ENCODE measurements at places on chromosomes 1 and 21.

GRCh38 chr1:201460814-201461644 is 8.0 kb downstream of the PHLDA3 start:
- DNase-seq, result peak; percentile 87

- DNase-seq, result peak; percentile 87
These were observed at the start of gene LPAR3 for GRCh38 chr1:84892705-84893618. Gene LPAR3 (minus strand): TSS chr1:84893206. CDS start chr1:84866120, 27,086 bp downstream.

- no peak for DNase-seq
These were observed 467.3 kb downstream of the CAMTA1 start for GRCh38 chr1:7252411-7253117.

DNA sequence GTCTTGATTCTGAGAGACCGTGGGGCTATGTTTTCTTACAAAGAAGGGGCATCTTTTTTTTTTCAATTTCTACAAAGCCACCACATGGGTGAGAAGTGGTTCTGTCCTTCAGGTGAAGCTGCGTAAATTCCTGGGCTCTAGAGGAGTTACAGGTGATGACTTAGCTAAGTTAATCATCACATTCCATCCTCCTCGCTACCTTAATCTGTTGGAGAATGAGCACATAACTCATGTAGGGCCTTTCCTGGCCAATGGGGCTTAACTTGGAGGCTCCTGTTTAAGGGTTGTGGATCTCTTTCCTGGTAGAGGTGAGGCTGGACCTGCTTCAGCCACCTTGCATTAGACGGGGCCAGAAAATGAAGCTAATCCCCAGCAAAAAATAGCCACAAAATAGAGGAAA is 19.9 kb downstream of the REG4 start:
- DNase-seq, result no peak

GRCh38 chr21:26883768-26884167 is 38.6 kb upstream of the ADAMTS1 start:
- peak; percentile 39 for DNase-seq

DNA sequence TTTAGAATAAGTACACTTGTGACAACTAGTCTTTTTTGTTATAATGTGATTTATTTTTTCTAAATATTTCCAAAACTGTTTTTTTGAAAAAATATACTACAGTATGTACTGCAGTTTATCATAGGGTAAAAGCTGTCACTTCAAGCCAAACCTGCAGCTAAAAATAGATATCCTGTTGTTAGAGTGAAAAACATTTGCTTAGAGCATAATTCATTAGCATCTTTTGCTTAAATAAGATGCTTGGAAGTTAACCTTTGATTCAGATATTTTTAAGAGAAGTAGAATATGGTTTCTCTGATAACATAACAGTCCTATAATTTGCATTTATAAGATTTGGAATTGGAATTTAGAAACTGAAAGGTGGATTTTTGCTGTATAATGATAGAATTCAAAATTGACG is 21.5 kb downstream of the PRKACB start:
- DNase-seq, result peak; percentile 11

DNA sequence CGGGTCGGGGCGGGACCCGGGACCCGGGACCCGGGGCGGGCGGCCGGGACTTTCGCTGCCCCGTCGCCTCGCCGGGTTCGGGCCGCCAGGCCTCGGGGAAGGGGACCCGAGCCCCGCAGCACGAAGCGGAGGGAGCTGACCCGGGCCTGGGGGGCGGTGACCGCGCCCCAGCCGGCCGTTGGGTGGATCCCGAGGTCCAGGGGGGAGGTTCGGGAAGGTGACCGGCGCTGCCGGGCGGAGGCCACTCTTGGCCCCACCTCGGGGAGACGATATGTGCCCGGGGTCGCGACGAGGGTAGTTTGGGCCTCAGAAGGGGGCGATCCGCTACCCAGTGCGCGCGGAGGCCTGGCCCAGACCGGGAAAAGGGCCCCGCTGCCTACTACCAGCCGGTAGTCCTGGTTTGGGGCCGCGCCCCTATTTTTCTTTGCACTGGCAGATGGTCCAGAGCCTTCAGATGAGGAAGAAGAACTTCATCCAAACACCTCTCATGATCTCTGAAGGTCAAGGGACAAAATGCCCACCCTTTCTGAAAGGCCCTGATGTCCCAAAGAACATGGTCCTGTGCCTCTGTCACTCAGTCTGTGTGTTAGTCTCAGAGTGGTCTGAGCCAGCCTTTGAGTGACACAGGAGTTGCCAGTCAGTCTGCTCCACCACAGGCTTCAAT is 766 bp downstream of the AGO4 start:
- DNase-seq, result peak; percentile 50

DNA sequence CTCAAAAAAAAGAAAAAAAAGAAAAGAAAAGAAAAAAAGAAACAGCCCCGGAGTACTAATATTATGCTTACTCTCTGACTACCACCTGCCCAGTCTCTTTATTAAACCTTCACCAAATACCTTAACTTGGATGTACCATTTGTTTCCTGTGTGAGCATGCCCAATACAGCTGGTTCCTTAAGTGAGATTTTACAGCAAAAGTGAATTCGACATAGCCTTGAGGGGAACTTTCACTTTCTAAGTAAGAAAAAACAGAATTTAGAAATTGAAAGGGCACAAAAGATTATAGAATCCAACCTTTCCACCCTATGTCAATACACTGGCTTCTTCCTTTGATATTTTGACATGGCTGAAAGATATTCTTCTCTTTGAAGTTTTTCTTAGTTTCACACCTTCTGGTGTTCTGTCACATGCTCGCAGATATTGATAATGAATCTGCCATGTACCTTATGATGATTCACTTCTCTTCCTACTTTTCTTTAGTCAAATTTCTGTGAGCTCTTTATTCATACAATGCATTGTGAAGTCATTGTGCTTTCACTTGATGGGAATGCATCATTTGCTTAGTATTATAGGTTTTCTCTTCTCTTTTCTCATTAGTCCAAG is 5.2 kb upstream of the GIPC2 start:
- no peak for DNase-seq

GRCh38 chr1:16092097-16092922 is 18.9 kb upstream of the FAM131C start:
- DNase-seq, result no peak

GRCh38 chr1:21639594-21640041 is 29.5 kb downstream of the RAP1GAP start:
- DNase-seq, result no peak

DNA sequence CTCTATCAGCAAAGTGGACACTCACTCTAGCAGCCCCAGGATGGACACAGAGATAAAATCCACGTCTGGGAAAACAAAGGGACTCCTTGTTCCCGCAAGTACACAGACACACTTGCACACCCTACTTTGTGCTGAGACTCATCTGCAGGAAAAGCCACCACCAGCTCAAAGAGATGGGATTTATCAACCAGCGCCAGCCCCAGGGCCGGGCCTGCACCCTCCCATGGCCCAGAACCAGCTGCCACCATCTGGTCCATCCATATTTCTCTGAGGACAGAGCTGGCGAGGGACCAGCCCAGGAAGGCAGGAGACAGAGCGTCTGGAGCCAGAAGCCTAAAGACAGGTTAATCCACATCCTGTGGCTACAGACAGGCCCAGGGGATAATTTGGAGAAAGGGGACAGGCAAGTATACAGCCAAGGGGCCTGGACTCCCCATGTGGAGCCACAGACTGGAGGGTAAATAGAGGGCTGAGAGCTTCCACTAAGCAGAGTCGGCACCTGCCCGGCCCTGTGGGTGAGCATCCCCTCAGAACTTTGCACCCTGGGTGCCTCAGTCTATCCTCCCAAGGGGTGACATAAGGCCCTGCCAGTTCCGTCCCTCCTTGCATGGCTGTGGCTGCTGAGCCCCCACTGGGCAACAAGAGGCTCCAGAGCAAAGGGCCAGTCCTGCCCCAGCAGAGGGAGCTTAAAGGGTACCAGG is 233.9 kb downstream of the PTPRU start:
- DNase-seq, result no peak

DNA sequence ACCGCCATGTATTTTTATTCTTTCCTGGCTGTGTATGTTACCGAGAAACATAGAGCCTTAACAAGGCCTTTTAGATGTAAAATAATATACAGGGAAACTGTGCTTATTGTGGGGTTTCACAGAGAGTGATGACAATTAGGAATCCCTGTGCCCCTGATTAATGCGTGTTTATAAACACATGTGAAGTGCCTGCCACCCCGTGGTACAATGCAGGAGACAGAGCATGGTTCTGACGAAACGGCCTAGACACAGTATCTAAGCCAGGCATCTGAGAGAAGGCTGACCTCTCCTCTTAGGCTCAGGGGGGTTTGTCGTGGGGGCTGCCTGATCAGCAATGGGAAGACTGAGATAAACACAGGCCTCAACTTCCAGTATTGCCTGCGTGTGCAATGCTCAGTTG is 200.0 kb downstream of the AJAP1 start:
- DNase-seq, result no peak

- DNase-seq, result no peak
These were observed 3.2 kb downstream of the SH2D5 start for GRCh38 chr1:20729155-20729931.

DNA sequence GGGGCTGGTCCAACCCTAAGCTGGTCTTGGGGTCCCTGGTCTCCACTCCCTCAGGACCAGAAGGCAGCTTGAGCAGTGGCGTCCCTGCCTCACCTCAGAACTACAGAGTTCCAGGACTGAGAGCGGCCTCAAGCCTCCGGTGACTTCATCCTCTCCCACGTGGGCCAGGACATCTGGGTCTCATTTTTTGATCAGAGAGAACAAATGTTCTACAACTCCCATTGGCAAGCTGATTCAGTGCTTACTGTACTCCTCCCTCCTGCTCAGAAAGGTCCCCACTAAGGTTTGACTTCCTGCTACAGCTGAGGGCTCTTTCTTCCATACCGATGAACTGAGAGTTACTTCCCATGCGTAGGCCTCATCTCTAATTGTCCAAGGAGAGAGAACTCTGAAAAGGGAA is 78.5 kb downstream of the PLXNA2 start:
- no peak for DNase-seq

- DNase-seq, result no peak
These were observed 11.6 kb downstream of the SYF2 start for GRCh38 chr1:25220666-25221065.

- DNase-seq, result no peak
These were observed 48.1 kb downstream of the KIF21B start for GRCh38 chr1:200975458-200975857.

- DNase-seq, result no peak
These were observed 303.6 kb downstream of the PRDM2 start for GRCh38 chr1:14003552-14003951.

DNA sequence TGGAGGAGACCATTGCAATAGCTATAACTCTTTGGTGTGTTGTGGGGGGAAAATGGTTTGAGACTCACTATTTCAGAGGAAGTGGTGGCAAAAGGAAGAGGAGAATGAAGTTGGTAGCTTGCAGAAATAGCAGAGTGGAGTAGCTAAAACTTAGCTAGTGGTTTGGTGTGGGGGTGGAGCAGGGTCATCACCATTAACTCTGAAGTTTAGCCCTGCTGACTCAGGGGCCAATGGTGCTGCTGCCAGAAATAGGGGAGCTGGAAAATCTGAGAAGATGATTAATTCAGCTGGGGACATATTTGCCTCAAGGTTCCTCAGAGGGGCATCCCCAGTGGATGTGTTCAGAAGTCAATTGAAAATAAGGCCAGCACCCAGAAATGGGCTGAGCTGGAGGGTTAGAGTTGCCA is 65.4 kb downstream of the RUNX1 start:
- DNase-seq, result no peak

- no peak for DNase-seq
These were observed 27.1 kb upstream of the C1orf105 start for GRCh38 chr1:172393354-172393753.

GRCh38 chr1:84162295-84162694 is 18.2 kb downstream of the PRKACB start:
- no peak for DNase-seq

GRCh38 chr1:220810963-220811362 is 24.2 kb downstream of the MTARC1 start:
- DNase-seq, result peak; percentile 30

DNA sequence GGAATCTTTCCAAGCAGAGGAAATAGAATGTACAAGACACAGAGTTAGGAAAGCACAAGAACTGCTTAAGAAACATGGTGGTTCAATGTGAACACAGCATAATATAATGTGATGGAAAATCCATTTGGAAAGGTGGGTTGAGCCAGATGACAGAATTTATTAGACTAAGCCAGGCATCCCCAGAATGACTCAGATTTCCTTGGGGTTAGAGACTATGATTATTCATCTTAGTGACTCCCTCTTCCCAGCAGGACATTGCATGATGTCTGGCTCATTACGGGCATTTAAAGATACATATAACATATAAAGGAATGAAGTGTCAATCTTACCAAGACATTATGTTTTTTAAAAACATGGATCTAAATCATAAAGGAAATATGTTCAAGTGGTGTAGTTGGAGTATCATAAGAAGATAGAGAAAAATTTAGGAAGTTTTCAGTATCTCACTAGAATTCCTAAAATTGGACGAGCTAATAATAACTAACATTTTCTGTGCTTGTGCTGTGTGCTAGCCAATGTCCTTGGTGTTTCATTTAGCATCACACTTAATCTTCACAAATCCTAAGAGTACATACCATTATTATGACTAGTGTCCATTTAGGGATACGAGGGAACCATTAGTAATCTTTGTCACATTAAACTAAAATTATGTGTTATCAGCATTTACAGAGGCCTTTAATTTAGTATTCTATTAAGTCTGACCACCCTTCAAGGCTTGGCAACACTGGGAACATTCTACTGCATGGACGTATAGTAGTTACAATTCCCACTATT is 41.0 kb upstream of the ST6GALNAC5 start:
- no peak for DNase-seq

- no peak for DNase-seq
These were observed 45.1 kb upstream of the PALMD start for GRCh38 chr1:99600782-99601181.

DNA sequence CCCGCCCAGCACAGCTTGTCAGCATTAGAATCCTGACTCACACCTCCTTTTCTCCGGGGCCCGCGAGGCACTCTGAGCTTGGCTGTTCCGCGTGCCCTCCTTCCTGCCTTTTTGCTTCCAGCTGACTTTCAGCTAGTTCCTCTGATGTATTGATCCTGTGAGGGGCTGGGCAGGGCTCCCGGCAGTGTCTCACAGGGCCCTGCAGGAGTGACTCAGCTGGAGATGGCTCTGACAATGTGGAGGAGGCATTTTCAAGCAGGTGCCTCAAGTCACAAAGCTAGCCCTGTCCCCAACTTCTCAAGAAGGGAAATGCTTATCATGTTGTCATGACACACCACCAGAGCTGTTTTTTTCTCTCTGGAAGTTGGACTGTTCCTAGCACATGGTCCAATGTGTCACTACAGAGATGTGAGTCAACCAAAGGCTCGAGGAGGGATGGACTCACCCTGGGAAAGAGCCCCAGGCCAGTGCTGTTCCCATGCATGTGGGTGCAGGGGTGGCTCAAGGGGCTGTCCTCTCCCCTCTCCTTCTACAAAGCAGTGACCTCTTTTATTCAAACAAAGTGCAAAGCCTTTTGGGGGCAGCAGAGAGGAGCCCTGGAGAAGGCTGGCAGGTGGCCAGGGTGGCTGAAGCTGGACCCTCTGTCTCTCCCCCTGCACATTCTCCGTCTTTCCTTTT is 30.6 kb downstream of the SYT6 start:
- peak; percentile 6 for DNase-seq

DNA sequence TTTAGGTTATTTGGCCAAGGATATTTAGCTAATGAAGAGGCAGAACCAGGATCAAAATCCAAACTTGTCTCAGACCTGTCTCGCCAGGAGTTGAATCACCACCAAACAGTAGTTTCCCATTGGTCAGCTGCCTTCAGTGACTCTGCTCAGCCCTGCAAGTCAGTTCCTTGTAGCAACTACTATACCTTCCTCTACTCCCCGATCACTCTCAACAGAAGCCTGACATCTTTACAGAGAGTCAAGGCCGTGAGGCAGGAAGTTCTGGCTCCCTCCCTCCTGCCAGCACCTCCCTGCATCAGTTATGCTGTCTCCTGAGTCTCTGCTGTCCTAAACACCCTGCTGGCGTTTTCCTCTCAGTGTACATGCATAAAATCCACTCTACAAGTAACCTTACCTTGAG is 13.2 kb downstream of the PSMD4 start:
- no peak for DNase-seq

GRCh38 chr1:51669816-51670215 is 52.9 kb downstream of the OSBPL9 start:
- DNase-seq, result no peak
